ENCODE measurements at places on chromosomes 2 and 18.
A peak's percentile ranks its signal among the peaks of the same experiment; 100 is the strongest.

DNA sequence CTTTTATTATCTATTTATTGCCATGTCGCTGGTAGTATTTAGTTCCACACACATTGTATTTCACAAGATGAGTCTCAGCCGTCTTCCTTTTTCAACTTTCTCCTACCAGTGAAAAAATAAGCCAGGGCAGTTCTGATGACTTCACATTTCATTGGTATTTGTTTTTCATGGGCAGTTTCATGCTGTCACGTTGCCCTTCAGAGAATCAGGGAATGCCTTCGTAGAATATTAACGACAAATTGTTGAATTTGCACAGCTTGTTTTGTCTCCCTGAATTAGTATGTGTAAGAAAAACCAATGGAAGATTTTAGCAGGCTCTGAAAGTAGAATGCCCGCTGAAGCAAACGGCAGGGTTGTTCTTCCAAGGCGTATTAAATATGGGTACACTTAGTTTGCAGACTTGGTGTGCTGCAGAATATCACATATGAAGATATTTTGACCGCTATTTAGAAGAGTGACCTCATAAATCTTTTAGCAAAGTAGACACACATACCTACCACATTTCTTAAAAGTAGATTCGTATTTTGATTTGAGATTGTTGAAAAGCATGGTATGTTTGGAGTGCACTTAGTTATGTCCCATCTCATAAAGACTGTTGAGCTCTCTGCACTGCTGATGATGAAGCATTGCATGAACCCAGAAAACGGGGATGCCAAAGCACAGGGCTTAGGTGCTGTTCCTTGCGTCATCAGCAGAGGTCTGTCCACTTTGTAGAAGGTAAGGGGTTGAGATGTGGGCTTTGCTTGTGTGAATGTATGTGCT is 2.9 kb downstream of the NEDD4L start:
- no peak for DNase-seq

GRCh38 chr18:63444580-63444979 is 22.3 kb upstream of the VPS4B start:
- DNase-seq = no peak

GRCh38 chr2:222526480-222527277 is 102.3 kb downstream of the SGPP2 start:
- no peak for DNase-seq

DNA sequence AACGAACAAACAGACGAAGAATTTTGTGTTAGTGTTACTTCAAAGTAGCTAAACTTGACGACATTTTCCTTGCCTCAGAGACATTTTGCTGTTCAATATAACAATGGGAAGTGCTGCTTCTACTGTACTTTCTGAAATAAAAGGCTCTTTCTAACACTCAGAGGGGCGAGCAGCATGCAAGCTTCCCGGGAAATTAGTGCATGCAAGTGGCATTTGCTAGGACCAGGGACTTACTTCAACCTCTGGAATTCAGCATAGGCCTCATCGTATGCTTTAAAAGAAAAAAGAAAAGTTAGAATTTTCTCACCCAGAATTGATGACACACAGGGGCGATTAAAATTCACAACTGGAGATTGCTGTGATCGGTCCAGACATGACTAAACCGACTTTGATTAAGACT is 62.5 kb upstream of the LPIN2 start:
- DNase-seq = no peak

- DNase-seq = no peak
These were observed 194.2 kb downstream of the INHBB start for GRCh38 chr2:120539937-120540718.

DNA sequence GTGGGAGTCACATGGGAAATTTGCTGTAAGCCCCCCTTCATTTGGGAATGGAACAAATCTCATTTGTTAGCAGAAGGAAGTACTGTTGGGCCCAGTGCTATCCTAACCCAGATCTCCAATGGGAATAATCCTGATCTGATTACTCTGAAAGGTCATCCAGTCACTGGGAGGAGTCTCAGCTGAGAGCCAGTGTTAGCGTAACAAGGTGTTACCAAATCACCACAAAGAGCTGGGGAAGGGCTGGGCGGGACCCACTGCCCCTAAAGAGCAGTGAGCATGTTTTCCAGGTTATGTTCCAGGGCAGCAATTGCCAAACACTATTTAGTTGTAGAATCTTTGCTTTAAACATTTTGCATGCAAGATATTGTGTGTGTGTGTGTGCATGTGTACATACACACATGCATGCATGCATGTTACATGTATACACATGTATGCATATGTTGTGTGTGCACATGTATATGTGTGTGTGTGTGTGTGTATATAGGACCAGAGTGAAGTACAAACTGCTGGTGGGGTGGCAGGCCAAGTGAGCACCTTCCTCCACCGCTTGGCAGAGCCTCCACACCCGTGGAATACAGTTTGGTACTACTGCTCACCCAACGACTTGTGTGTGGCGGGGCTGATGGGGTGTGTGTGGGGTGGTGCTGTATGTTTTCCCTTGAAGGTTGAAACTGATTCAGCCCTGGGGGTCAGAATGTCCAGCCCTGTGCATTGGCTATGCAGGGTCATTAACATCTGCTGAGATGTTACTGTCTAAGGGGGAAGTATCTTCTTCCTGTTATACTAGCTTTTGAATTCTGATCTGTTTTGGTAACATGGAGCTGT is 15.2 kb downstream of the INPP5D start:
- DNase-seq = no peak

DNA sequence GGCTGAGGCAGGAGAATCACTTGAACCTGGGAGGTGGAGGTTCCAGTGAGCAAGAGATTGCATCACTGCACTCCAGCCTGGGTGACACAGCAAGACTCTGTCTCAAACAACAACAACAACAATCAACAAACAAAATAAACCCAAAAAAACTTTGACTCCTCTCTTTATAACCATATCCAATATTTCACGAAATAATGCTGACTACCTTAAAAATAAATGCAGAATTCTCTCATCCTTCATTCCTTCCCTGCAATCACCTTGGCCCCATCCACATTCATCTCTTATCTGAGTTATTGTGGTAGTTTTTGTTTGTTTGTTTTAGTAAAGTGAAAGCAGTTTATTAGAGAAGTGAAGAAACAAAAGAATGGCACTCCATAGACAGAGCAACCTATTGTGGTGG is 3.2 kb downstream of the PTPRN start:
- no peak for DNase-seq

DNA sequence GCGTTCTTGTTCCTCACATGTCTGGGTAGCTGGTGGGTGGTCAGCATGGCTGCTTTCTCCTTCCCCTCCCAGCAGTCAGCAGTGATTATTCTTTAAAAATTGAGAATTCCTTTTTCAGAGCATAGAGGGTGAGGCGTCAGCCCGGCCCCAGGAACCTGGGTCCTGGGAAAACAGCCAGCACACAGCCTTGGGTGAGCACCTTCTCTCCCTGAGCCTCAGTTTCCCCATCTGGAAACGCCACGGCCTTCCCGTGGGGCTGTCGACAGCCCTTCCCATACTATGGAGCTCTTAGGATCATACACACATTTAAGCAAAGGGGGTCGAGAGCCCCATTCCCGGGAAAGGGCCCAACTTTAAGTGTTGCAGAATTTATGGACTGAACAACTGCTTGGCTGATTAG is 73.5 kb downstream of the SH3RF3 start:
- DNase-seq = no peak

DNA sequence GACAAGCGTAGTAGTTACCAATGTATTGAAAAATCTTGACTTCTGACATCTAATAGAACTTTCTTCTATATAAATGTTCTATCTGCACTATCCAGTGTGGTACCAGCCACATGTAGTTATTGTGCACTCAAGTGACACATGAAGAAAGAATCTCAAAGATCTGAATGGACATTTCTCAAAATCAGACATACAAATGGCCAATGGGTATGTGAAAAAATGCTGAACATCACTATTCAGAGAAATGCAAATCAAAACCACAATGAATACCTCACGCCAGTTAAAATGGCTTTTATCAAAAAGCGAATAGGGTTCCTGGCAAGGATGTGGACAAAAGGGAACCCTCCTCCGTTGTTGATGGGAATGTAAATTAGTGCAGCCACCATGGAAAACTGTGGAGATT is 37.5 kb upstream of the SMCHD1 start:
- no peak for DNase-seq

DNA sequence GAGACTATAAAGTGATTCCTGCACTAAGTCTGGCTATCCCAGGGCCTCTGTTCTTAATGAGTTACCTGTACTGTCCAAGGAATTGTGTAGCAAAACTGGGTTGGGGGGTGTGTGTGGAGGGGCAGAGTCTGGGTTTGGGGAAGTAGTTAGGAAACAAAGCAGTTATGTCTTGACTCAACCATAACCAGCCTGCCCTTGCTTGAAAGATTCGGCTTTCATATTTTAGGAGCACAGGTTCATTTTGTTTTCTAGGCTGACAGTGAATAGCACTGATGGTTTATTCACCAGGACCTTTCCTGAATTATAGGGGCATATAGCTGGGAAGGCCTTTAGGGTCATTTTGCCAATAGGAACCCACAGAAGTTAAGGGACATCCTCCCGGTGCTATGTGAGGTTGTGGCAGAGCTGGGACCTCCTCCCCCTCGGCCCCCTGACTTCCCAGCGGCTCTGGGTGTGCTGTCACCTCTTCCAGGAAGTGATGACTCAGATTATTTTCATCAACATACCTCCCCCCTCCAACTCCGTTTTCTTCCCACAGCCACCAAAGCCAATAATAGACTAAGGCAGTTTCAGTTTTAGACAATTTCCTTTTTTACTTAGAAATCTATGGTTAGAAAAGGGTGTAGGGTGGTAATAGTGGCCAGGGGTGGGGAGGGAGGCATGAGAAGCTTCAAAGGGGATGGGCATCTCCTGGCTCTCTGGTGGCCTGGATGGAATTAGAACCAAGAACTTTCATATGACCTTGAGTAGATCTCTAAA is 44.8 kb downstream of the SETBP1 start:
- DNase-seq = peak; percentile 33

DNA sequence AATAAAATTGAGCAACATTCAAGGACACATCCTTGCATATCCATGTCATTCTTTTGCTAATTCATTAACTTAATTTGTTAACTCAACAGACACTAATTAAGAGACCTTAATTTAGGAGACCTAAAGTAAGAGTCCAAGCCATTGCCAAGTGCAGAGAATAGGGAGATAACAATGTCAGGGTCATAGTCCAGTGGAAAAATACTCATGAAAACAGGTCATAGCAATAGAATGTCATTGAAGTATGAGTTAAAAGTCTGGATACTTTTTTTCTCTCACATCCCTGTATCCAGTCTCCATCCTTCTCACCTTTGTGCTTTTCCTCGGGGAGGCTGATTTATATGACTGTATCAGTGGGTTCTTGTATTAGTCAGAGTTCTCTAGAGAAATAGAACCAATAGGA is 26.6 kb upstream of the DPP4 start:
- DNase-seq = no peak

- no peak for DNase-seq
These were observed 34.8 kb upstream of the IL1R1 start for GRCh38 chr2:102107741-102108070.

DNA sequence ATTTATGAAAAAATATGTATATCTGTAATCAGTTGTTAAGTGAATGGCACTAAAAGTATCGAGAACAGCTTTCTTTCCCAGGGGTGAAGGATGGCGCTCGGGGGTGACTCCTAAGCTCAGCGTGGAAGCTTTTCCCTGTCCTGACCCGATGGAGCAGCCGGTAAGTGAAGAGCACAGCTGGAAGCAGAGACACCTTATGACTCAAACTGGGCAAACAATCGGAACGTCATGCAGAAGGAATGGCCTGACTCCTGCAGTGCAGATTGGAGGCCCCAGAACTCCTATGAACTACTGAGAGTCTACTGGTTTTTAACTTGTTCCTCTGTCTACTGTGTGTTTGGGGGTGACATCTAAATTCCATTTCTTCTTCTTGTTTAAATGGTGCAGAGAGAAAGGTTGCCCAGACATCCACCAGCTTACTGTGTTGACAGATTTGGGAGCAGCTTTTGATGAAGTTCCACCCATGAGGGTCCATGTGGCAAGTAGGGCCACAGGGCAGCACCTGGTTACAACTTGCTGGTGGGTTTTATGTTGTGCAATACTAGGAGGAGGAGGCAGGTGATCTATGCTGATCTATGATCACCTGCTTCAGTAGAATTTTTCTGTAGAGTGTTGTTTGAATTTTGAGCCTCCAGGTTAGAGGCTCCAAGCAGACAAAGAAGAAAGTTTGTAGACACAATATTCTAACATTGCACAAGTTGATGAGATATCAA is 52.8 kb upstream of the TMEM182 start:
- no peak for DNase-seq

GRCh38 chr18:12963069-12963468 is 15.3 kb downstream of the SEH1L start:
- no peak for DNase-seq

DNA sequence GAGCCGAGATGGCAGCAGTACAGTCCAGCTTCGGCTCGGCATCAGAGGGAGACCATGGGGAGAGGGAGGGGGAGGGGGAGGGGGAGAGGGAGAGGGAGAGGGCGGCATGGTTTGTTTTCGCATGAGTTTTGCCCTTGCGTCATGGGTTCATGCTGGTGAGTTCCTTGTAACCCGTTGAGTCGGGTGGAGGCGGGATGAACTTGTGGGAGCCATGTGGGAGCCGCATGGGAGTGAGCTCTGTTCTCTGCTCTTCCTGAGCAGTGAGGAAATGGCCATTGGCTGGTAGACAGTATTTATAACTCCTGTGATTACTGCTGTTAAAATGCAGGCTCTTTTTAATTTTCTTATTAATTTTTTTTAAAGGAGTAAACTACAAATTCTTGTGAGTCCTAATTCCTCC is 108.0 kb downstream of the CEP192 start:
- DNase-seq = no peak

- DNase-seq = peak; percentile 7
These were observed 209.4 kb upstream of the TRIB2 start for GRCh38 chr2:12507295-12507694.

DNA sequence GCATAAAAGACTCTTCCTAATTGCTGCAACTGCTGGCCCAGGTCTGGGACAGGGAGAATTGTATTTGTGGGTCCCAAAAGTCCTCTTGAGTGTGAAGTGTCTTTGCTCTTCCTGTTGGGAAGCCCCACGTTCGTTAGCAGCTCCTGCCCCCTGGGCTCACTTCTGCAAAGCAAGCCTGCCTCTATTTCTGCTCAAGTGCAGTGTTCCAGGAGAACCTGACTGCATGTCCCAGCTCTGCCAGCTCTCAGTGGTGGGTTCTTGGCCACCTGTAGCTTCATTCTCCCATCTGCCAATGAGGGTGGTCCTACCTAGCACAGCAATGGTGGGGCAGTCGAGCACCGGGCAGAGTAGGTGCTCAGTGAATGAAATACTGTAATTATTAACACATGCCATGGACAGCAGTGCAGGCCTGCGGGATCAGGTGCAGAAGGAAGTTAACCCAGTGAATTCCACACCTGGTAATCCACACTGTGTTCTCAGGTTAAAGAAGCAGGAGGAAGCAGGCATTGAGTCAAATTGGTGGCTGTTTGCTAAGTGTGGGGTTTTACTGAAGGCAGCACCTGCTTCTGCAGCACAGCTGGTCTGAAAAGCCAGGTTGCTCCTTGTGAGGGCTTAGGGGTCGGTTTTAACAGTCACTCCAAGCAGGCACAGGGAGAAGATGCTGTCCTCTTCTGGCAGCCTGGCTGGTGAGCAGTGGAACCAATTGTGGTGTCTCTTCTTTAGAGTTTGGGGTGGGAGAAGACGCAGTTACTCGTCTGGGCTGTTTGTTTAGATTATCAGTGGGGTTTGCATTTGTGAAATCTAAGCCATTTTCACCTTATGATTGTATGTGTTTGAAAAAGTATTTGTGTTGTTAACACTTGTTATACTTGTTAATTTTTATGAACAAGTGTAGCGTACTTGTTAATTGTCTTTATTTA is 54.3 kb downstream of the DGKD start:
- no peak for DNase-seq
